CD4-positive, alpha-beta T cell treated with Interleukin-6 at 100 ng/mL for 8 hours (primary cell): ENCODE measurements at places on chromosomes 7 and 10.

- no peak for DNase-seq
These were observed 60.9 kb downstream of the CALML3 start for GRCh38 chr10:5585517-5586206.

DNA sequence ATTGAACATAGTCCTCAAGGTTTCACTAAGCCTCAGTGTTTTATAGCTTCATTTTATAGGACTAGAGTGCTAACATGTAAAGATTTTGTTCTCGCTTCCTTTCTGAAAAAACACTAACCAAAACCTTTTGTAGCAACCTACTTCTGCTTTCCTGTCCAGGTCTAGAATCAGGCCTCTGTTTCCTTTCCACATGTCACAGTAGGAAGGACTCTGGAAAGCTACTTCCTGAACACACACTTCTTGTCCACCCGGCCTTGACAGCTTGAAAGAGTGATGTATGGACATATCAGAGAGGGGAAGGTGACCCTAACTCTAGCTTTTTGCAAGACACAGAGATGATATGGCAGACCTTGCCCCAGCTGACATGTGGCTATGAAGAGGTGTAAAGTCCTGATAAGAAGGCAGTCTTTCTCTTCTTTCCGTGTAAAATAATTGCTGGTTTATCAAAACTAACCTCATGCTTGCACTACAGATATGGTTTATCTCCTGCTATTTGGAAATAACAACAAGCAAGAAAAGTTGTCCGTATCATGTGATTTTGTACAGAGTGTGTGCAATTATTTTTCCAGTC, 175.4 kb downstream of the SKAP2 start:
- no peak for DNase-seq

DNA sequence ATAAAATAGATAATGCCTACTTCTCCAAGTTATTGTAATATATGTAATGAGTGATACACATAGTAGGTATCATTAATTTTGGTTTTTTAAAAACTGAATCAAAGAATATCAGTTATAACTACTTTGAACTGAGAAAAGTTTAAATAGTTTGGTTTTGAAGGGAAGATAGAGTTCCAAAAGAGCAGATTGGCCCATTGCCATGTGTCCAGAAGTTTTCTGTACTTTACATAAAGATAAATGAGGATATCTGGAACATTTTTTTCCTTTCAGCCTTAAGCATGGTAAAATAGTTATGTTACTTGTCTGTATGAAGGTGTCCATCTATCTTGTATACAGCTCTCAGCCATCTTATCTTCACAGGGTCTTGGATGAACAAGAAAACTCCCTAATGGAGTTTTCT, 97.9 kb upstream of the MXI1 start:
- no peak for DNase-seq

DNA sequence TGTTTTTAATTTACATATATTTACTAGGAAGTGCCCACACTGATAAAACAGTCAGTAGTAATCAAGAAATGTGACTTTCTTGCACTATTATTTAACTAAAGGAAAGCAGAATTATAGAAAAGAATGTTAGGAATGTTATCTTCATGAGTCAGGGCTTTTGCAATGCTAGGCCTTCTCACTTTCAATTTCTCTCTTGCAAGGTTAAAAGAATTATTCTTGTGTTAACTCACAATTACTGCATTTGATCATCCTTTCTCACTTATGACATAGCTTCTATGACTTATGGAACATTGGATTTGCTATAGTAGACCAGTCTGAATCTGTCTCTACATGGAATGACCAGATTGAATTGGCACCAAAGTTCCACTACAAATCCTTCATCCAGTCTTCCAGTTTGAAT, 192.4 kb downstream of the SDK1 start:
- no peak for DNase-seq

DNA sequence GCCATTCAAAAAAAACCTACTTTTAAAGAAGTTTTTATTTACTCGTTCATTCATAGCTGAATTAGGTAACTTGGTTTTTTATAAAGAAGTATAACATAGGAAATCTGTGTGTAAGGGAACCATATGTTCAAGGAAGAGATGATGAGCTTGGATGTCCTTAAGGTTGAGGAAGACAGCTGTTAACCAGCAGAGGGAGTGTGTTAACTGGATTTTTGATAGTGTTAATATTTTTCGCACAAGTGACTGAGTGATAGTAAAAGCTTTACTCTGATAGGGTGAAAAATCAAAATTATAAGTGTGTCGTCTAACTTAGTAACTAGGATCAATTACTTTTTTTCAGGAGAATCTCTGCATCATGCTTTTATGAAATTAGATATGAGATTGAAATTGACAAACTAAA, 134.7 kb downstream of the ARL5B start:
- DNase-seq = no peak

DNA sequence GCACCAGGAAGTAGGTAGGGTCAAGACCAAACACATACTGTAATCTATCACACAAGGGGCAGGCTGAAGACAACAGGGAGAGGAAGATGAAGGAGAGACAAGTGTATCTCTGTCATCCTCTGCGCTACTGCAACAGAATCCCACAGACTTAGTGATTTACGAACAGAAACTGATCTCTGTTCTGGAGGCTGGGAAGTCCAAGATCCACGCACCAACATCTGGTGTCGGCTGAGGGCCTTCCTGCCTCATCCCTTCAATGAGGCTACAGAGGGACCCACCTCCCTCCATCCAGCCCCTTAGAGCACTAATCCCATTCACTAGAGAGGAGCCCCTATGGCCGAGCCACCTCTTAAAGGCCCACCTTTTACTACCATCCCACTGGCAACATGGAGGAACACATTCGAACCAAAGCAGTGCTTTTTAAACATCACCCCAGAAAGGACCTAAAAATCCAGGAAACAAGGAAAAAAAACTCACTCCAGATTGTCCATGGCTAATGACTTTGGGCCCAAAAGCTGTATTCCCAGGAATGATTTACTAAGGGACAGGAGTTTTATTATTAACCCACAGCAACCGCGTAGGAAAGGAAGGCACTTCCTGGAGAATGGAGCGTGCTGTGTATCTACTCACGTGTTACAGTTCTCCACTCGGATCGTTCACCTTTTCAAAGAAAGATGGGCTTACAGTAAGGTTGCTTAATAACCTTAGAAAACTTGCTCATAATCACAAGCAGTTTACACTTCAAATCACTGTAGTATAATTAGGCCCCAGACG, 4.2 kb downstream of the BNIP3 start:
- DNase-seq = no peak

DNA sequence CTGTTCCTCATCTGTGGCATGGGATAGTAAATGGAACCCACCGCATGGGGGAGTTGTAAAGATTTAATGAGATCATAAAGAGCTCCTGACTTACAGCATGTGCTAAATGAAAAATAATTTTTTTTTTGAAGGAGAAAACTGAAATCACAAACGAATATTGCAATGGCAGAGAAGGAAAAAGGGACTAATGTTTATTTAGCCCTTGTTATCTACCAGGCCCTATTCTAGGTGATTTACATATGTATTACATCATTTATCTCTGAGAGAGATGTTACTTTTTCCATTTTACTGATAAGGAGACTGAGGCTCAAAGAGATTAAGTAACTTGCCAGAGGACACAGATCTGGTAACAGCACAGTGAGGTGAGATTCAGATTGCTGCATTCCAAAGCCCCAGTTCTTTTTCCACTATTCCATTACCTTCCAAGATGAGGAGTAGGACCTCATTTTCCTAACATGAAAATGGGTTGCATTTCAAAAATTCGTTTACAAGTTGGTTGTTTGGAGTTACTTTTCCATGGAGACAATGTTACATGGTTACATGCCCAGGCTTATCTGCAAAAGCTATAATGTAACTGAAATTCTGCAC, 28.6 kb downstream of the VCL start:
- DNase-seq = no peak

GRCh38 chr7:155423337-155424285, 34.3 kb upstream of the EN2 start:
- DNase-seq = no peak

- no peak for DNase-seq
These were observed 76.4 kb upstream of the LRRC17 start for GRCh38 chr7:102836191-102836919.

- no peak for DNase-seq
These were observed 158.1 kb downstream of the AHR start for GRCh38 chr7:17456541-17456940.

DNA sequence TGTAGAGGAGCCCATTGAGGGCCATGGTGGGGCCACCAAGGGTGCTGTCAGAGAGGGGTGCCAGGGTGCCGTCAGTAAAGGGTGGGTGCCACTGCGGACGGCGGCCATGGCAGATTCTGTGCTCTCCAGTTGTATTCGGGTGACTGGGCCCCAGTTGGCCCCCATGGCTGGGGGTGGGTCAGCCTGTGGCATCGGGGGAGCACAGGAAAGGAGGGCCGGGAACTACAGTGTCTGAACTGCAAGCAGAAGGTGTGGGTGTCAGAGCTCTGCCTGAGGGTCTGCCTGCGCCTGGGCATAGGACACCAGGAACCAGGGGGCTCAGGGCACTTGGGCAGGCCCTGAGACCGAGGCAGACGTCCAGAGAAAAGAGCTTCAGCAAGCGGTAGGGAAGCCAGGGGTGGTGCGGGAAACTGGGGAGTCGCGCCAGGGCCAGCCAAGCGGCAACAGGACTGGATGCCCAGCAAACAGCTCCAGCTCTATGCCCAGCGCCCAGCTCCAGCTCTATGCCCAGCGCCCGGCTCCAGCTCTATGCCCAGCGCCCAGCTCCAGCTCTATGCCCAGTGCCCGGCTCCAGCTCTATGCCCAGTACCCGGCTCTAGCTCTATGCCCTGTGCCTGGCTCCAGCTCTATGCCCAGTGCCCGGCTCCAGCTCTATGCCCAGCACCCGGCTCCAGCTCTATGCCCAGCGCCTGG, 502.3 kb upstream of the FOXK1 start:
- no peak for DNase-seq

DNA sequence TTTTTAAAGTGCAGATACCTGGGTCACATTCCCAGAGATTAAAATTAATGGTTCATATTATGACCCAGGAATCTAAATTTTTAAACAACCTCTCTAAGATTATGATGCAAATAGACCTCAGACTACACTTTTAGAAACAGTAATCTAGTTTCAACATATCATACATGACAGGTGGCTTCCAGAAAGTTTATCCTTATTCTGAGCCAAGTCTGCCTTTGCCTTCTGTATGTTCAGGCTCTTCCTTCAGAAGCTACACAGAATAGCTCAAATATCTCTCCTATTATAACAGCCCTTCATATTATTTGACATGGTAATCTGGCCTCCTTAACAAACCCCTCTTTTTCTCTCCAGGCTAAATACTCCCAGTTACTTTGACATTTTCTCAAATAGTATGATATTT, 101.9 kb downstream of the FZD1 start:
- DNase-seq = no peak

DNA sequence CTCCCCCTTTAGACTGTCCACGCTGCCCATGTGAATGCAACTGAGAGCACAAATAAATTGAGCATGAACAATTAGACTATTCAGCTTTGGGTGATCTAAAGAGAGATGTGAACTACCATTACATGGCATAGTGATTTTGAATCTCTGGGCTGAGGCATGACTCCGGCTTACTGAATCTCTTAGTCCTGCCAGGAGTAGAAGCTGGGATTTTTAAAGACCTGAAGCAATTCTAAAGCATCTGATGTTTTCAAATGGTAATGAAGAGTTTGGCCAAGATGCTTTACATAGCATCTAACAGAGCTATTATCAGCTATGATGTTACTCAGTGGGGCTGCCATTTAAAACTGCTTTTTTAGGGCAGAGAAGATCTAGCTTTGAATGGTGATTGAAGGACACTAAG, 1059.1 kb downstream of the SORCS3 start:
- no peak for DNase-seq

DNA sequence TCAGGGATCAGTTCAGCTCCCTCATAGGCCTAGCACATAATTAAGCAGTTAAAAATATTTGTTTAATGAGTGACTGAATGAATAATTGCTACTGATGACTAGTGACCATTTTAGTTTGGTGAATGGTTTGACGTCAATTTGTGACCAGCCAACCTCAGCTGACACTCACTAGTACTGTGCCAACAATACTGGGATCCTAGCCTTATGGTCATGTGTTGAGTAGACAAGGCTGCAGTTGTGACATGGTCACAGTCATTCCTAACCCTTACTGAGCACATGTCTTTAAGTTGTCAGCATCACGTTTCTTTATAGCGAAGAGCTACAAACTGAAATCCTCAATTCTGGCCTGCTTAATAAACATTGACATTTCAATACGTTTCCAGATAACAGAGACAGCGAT, 86.9 kb upstream of the SLC26A5 start:
- DNase-seq = no peak

GRCh38 chr7:26526265-26526587, 234.6 kb downstream of the SNX10 start:
- DNase-seq = no peak

DNA sequence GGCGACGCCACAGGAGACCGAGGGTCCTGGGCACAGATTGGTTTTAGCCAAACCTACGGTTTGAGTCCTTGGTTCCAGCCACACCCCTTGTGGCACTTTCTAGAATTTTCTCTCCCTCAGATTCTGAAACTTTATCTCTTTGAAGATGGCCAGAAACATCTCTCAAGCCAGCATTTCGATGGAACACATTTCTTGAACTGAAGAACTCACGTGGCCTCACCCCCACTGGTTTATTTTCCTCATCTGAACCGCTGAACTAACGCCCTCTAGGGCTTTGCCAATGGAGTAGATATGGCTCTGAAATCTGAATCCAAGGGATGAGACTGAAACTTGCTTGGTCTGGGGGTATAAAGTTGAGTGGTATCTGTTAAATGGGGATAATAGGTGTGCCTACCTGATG, 6.7 kb upstream of the SPAM1 start:
- DNase-seq = no peak

DNA sequence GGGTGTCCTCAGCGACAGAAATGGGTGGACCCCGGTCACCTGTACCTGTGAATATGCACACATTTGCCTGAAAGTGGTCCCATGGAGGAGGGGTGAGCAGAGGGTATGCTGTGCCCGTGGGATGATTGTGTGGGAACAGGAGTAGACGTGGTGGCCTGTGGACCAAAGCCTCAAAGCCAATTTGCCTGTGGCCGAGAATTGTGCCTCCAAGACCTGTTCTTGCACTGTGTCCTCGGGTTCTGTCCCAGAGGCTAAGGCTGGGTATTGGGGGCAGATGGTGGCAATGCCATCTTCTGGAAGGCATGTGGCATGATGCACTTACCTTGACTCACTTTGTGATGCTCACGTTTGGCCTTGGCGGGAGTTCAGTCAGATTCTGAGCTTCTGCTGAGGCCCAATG, 351.0 kb downstream of the TCERG1L start:
- DNase-seq = no peak

- DNase-seq = no peak
These were observed 200.1 kb upstream of the MEOX2 start for GRCh38 chr7:15886626-15887025.

GRCh38 chr10:118925404-118926071, 104.0 kb upstream of the NANOS1 start:
- no peak for DNase-seq

- no peak for DNase-seq
These were observed 123.9 kb upstream of the PPIF start for GRCh38 chr10:79223091-79224048.

DNA sequence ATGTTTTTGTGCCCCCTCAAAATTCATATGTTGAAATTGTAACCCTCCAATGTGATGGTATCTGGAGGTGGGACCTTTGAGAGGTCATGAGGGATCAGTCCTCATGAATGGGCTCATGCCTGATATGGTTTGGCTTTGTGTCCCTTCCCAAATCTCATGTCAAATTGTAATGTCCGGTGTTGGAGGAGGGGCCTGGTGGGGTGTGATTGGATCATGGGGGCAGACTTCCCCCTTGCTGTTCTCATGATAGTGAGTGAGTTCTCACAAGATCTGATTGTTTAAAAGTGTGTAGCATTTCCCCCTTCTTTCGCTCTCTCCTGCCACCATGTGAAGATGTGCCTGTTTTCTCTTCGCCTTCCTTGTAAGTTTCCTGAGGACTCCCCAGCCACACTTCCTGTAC, 53.4 kb downstream of the TLL2 start:
- DNase-seq = no peak
